ENCODE measurements at places on chromosomes 13 and 19.

DNA sequence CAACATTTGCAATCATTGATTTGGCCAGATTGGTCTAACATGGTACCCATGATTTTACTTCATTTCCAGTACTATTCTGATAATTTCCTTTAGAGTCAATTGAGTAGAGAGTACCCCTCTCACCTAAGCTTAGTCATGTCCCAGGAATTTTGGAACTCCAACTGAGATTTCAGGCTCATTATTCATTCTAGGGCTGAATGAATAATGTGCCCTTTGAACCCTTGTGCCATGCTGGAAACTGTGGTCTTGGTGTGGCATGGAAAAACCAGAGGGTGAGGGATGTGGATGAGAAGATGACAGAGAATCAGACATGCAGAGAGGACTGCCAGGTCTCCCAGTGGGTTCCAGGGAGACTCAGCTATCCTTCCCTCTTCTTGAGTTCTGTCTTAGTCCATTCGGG is 30.2 kb downstream of the ITM2B start:
- DNase-seq = no peak

GRCh38 chr19:23913931-23914330 is 755 bp upstream of the ZNF726 start:
- no peak for DNase-seq

DNA sequence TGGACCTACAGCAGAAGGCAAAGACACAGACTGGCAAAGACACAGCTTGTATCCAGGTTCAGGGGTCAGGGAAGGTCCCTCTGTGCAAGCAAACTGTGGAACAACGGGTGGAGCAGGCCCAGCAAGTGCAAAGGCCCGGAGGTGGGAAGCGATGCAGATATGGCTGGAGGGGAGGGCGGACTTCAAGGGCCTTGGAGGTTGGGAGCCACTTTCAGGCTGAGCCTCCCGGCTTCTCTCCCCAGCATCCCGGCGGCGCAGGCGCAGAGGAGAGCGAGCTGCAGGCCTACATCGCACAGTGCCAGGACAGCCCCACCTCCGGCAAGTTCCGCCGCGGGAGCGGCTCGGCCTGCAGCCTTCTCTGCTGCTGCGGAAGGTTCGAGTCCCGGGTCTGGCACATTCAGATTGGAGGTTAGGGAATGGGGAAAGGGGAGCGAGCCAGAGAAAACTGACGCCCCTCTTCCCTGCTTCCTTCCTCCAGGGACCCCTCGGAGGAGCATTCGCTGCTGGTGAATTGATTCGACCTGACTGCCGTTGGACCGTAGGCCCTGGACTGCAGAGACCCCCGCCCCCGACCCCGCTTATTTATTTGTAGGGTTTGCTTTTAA is 2.1 kb upstream of the PNPLA6 start:
- no peak for DNase-seq

- DNase-seq = no peak
Measured at GRCh38 chr13:48194379-48194754, 38.6 kb upstream of the ITM2B start.

GRCh38 chr13:51820016-51820597 is 16.1 kb upstream of the DHRS12 start:
- DNase-seq = no peak

DNA sequence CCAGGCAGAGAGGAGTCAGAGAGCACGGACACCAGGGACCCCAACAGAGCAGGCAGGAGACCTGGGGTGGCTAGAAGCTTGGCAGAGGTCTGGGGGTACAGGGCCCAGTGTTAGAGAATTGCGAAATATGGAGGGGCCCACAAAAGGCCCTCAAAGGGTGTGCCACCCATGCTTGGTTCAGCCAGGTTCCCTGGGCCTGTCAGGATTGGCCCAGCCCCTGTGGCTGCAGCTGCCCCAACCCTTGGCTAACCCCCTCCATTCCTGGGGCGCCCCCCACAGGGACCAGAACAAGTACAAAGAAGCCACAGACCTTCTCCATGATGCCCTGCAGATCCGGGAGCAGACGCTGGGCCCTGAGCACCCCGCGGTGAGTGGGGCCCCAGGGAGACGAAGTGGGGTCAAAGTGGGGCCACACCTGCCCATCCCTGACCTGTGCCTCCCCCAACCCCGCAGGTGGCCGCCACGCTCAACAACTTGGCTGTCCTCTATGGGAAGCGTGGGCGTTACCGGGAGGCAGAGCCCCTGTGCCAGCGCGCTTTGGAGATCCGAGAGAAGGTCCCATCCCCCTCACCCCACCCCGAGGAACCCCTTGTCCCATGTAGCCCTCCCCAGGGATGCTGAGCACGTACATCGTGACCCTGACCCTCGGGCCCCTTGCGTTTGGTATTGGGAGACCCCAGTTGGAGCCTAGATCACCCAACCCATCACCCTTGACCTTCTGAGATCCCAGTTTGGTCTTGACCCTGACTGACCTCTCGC is 8.0 kb downstream of the KLC3 start:
- no peak for DNase-seq
